ENCODE measurements at places on chromosomes 2 and 18.

- DNase-seq: no peak
Observed at GRCh38 chr2:132729522-132729921, 59.5 kb upstream of the LYPD1 start.

DNA sequence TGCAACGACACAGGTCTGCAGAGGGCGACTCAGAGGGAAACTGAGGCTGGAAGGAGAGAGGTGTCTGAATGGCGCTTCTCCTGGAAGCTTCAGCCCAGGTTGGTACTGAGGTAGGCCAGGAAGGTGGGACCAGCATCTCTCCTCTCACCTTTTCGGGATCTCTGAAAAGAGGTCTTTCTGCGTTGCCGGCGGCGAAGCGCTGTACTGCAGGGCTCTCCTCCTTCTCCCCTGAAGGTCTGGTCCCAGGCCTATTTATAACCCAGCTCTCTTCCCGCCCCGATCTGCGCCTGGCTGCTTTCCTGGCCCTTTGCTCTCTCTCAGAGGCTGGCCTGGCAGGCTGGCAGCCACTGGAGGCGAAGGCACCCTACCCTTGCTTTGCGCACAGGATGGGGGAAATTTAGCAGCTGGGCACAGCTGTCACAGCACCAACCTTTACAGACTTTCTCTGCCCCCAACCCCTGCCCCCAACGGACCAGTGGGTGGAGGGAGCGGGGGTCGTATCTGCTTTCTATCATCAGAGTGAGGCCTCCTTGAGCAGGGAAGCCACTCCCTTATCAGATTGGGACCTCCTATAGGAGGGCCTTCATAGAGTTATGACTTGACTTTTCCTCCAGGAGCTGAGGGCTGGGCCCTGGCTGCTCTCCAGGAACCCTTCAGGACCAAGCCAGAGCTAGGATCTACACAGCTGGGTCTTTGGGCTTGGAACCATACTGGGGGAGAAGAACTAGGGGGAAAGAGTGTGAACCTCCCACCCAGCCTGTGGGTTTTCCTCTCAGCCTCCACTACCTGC, 1.1 kb downstream of the DYSF start:
- no peak for DNase-seq

DNA sequence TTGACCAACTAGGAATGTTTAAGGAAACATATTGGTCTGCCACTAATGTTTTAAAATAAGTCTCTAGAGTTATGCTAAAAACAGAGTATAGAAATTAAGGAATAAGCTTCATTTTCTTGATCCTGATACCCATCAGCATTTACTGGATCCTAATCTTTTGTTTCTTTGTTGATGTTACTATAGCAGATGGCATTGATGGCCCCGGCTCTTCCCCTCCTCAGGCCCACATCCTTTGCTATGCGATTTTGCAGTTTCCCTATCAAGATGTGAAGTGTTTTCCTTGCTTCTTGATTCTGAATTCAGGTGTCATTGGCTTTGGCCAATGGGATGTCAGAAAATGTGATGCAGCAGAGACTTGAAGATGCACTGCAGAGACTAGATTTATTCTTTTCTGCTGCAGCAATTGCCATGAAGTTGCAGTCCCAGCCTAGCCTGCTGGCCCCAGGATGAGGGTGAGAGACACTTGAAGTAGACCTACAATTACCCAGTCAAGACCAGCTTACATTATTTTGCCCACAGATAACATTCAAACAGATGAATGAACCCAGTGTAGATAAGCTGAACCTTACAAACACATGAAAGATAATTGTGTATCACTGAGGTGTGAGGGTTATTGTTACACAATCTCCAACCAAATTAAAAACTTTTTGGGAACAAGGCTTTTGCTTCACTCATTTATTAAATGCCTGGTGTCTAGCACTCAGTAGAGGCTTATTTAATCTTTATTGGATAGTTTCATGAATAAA, 115.2 kb upstream of the ITGA4 start:
- no peak for DNase-seq

GRCh38 chr2:14552818-14553217, 79.7 kb upstream of the LRATD1 start:
- DNase-seq: no peak

DNA sequence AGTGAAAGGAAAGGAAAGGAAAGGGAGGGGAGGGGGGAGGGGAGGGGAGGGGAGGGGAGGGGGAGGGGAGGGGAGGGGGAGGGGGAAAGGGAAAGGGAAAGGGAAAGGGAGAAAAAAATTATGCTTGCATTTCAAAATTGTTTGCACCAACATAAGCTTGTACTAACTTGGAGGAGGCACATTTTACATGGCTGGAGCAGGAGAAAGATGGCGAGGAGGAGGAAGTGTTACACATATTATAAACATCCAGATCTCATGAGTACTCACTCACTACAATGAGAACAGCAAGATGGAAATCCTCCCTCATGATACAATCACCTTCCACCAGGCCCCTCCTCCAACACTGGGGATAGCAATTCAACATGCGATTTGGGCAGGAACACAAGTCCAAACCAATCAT, 660.2 kb upstream of the CDH2 start:
- no peak for DNase-seq

DNA sequence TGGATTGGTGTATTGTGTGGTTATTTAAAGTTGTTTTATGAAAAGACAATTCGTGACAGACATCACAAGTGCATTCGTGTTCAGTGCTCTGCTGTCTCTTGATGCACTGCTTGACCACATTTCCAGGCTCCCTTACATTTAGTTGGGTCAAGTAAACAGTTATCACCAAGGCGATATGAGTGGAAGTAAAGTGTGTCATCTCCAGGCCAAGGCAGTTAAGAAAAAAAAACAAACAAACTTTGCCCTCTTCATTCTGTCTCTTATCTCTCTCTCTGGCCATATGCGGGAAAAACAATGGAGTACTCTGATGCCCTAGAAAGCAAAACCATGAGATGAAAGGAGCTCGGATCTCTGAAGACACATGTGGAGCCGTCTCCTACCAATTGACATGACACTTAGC, 131.1 kb downstream of the DSEL start:
- no peak for DNase-seq

DNA sequence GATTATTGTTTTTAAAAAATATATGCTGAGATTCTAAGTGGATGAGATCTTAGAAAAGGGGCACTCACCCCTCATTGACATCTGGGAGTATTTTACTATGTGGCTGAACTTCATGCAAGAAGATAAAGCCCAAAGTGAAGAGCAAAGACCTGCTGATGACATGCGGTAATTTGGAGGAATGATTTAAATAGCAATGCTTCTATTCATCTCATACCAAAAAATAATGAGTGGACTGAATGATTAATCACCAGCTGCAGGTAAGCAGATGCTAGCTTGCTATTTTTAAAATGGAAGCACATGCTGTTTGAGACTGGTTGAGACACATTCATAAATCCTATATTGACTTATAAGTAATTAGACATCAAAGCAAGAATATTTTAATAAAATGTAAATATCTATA, 12.7 kb upstream of the CDK15 start:
- DNase-seq: no peak

DNA sequence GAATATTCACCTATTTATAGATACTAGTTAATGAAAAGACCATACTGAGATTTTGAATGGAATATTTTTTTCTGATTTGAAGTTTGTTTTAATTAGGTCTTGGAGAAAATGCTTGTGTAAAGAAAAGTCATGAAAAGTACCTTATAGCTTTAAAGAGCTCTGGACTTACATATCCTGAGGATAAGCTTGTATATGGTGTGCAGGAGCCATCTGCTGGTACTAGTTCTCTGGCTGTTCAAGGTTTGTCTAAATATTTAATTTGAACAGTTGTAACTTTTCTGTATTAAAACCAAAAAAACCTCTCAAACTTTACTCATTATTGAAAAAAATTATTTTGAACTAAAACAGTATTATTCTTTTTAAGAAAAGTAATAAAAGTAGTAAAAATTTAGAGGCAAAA, 50.1 kb downstream of the UBR3 start:
- no peak for DNase-seq

GRCh38 chr18:23386317-23386716, 66.8 kb upstream of the RIOK3 start:
- DNase-seq: no peak

GRCh38 chr2:83233326-83233725, 1225.8 kb downstream of the SUCLG1 start:
- DNase-seq: no peak

DNA sequence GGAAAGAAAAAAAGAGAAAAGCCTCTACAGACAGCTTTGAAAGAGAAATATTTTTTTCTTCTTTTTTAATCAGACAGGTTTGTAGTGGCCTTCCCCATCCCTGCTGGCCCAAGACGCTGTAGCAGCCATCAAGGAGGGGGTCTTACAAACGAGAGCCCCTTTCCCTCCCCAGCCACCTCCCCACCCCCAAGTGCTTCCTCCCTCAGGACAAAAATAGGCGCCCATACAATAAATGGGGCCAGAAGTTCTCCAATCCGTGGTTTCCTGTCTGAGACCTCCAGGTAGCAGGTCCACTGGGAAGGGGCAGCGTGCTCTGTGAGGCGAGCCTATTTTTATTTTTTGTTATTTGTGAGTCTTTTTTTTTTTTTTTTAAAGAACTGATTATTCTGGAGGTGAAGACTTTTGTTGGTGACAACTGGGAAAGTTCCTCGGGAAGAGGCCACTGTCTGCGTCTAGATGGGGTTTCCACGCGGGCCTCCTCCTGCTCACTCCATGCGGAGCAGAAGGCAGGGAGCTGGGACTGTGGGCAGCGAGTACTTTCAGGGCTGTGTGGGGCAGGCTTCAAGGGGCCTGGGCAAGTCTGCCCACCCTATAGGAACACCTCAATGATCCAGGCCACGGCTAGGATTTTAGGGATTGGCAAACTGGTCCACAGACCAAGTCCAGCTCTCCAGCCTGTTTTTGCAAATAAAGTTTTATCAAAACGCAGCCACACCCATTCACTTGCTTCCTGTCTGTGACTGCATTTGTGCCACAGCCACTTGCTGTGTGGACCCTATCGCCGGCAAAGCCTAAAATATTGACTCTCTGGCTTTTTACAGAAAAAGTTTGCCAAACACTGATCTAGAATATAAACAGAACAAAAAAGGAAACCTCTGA, 139.6 kb downstream of the CTIF start:
- no peak for DNase-seq

GRCh38 chr2:1771626-1772280, 27.4 kb upstream of the PXDN start:
- DNase-seq: no peak

- no peak for DNase-seq
Observed at GRCh38 chr18:34875150-34875549, 165.1 kb downstream of the DTNA start.

- no peak for DNase-seq
Observed at GRCh38 chr18:68484241-68484640, 230.7 kb downstream of the TMX3 start.

- DNase-seq: no peak
Observed at GRCh38 chr18:27114842-27115241, 70.3 kb downstream of the CHST9 start.

- DNase-seq: no peak
Observed at GRCh38 chr2:116879650-116880160, 934.8 kb upstream of the DDX18 start.

GRCh38 chr2:147173798-147174197, 671.0 kb upstream of the ACVR2A start:
- DNase-seq: no peak

DNA sequence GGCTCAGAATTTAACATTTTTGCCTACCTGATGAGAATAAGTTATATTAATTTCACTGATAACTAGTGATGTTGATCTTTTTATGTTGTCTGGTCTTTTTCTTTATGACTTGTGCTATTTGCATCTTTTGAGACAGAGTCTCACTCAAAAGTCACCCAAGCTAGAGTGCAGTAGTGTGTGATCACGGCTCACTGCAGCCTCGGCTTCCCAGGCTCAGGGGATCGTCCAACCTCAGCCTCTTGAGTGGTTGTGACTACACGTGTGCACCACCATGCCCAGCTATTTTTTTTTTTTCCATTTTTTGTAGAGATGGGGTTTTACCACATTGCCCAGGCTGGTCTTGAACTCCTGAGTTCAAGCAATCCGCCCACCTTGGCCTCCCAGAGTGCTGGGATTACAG, 7.5 kb downstream of the SMCHD1 start:
- DNase-seq: no peak

GRCh38 chr2:119409506-119409905, 22.1 kb upstream of the TMEM37 start:
- no peak for DNase-seq

GRCh38 chr2:72457801-72458516, 310.3 kb upstream of the CYP26B1 start:
- no peak for DNase-seq

- DNase-seq: no peak
Observed at GRCh38 chr2:160911258-160911657, 249.0 kb upstream of the TANK start.

DNA sequence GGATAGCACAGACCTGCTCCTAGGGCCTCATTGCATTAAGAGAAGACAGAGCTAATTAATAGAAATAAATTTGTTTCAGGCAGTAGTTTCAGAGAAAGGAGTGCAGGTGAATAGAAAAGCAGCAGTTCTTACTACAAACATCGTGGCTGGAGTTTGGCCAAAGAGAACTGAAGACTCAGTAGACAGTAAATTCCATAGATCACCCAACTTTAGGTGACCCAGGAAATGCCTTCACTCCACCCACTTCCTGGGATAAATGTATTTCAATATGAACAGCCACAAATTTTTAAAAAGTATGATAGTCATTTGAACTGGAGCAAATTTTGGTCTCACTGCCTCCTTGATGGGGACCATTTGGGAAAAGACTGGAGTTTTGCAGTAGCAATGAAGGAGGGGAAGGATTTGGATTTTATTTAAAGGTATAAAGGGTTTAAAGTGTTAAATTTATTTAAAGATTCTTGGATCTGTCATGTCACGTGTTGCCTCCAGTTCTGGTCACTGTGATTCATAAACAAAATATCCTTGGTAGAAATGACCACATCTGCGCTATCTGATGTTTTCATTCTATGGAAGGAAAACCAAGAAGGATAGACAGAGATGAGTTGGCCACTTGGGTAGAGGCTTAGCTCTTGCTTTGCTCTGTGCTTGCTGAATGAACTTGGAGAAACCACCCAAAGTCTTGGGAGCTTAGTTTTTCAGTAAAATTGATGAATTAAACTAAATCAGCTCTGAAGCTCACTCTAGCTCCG, 390.2 kb downstream of the THSD7B start:
- DNase-seq: no peak

DNA sequence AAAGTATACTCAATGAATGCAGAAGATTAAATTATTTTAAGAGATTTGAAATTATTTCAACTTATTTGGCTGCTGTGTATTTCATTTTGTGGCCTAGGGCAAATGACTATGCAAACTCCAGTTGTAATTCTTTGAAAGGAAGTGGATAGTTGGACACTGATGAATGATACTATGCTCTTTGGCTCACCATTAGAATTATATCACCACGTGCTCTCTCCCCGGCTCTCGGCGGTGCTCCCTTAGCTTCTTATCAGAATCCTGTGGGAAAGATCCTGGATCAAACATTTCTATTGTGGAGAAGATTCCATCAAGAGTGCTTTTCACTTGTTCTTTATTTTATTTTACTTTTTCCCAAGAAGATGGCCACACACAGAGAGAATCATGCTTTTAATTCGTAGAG, 55.2 kb downstream of the ADCYAP1 start:
- DNase-seq: no peak

DNA sequence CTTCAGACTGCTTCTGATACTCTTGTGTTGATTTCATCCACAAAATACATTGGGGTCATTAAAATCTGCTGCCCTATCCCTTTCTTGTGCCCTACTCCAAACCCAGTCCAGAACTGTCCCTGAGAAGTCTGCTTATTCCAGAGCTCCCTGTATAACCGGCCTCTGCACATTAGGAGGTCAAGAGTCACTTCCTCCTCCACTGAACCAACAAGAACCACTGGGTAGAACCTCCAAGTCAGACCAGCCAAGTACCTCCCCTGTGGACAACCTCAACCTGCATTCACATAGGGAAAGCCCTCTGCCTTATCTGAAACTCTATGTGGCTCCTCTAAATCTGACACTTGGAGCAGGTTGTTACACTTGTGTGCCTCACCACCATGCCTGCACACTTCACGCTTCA, 22.1 kb downstream of the KDSR start:
- no peak for DNase-seq
